Fibroblast of lung (primary cell): ENCODE measurements at places on chromosomes 7 and 10.

GRCh38 chr10:70892631-70893030, 4.3 kb upstream of the PCBD1 start:
- no peak overlapping the region for H3K27ac ChIP-seq
- no peaks in the 10 kb centered on the region for H3K36me3 ChIP-seq
- H3K4me1 ChIP-seq, result peaks cover 5% of the 10 kb centered on the region
- H3K4me3 ChIP-seq, result no peak overlapping the region
- DNase-seq, result no peak
- no peaks in the 10 kb centered on the region for H3K27me3 ChIP-seq

DNA sequence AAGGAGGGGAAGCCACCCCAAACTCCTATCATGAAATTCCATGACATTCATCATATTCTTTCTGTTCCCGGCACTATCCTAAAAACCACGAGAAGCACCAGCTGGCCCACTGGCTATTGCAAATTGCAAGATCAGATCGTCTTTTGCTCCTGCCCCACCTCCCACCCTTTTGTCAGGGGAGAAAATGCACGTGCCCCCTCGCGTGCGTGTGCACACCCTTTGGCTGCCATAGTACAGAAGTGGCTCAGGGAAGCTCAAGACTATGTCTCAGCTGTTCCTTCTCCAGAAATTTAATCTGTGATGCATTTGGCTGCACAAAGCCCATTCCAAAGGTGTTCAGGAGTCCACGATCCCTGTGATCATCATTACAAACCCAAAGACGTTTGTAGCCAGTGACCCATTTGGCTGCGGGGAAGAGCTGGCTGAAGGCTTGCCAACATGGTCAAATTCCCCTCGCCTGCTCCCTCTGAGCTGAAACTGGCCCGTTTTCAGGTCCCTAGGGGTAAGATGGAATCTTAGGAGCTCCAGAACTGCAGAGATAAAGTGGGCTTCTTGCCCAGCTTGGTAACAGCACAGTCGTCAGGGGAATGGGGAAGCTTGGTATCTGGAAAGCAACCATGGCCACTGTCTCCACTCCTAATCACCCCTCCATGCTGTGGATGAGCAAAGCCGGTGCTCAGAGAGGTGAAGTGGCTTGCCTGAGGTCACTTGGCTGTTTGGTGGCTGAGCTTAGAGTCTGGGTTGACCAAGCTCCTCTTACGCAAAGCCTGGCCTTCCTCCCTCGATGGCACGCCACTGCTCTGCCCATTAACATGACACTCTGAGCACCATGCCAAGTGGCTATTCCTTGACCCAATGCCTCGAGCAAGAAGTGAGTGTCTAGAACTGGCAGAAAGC, 155.4 kb downstream of the NEURL1 start:
- peaks cover 20% of the 10 kb centered on the region for H3K36me3 ChIP-seq
- DNase-seq, result peak; percentile 51
- peaks cover 59% of the 10 kb centered on the region for H3K4me1 ChIP-seq
- H3K27me3 ChIP-seq, result no peaks in the 10 kb centered on the region

GRCh38 chr7:1536455-1536742, 5.9 kb downstream of the MAFK start:
- DNase-seq, result no peak
- H3K27ac ChIP-seq, result peak overlapping the region; percentile 100
- peaks cover 41% of the 10 kb centered on the region for H3K4me1 ChIP-seq
- H3K36me3 ChIP-seq, result peaks cover 26% of the 10 kb centered on the region

GRCh38 chr10:132518572-132519381, 18.8 kb upstream of the INPP5A start:
- H3K27me3 ChIP-seq, result no peaks in the 10 kb centered on the region
- DNase-seq, result no peak
- no peaks in the 10 kb centered on the region for H3K36me3 ChIP-seq
- no peak overlapping the region for H3K4me3 ChIP-seq
- peaks cover 49% of the 10 kb centered on the region for H3K4me1 ChIP-seq

GRCh38 chr7:73582664-73583202, 4.4 kb upstream of the TBL2 start:
- H3K4me1 ChIP-seq, result peaks cover 5% of the 10 kb centered on the region
- H3K27me3 ChIP-seq, result no peaks in the 10 kb centered on the region
- no peaks in the 10 kb centered on the region for H3K36me3 ChIP-seq
- no peak for DNase-seq
- no peak overlapping the region for H3K27ac ChIP-seq

- H3K27ac ChIP-seq, result no peak overlapping the region
- DNase-seq, result no peak
- no peak overlapping the region for H3K4me3 ChIP-seq
- peaks cover 16% of the 10 kb centered on the region for H3K36me3 ChIP-seq
- peaks cover 9% of the 10 kb centered on the region for H3K4me1 ChIP-seq
Measured at GRCh38 chr10:29472301-29473086, 162.3 kb downstream of the SVIL start.

- H3K4me1 ChIP-seq, result no peaks in the 10 kb centered on the region
- no peak for DNase-seq
- H3K27me3 ChIP-seq, result no peaks in the 10 kb centered on the region
- no peak overlapping the region for H3K4me3 ChIP-seq
- no peak overlapping the region for H3K27ac ChIP-seq
Measured at GRCh38 chr10:94324609-94325233, 38.0 kb downstream of the NOC3L start.

DNA sequence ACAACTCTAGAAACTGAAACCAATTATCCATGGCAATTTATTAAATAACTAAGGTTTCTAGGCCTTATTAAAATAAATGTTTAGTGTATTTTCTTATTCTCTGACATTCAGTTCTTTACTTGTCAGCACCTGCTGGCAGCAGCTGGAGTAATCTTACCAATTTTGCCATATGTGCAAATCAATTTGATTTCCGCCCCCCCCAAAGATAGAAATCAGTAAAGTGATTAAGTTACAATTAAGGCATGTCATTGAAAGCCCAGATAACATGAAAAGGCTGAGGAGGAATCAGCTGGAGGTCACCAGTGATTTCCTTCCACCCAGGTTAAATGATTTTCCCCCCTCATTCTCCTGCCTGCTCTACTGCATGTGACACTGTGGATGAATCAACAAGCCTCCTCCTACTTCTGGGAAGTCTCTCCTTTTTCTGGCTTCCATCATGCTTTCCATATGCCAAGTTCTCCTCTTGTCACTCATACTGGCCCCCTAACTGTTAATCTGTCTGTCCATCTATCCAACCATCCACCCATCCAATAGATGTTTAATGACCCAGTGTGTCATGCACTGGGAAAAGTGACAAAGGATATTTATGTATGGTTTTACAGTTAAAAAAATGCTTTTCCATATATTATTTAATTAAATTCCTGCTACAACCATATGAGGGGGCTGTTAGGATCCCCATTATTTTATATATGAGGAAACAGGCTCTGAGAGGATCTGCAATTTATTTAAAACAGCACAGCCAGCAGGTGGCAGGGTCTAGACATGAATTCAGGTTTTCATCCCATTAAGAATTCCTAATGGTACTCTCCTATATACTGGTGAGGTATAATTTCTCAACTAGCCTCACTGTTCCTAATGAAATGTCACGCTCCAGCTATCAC, 116.5 kb downstream of the ATXN7L1 start:
- H3K27me3 ChIP-seq, result no peaks in the 10 kb centered on the region
- no peak overlapping the region for H3K4me3 ChIP-seq
- peak; percentile 81 for DNase-seq
- peak overlapping the region; percentile 8 for H3K27ac ChIP-seq

- H3K36me3 ChIP-seq, result no peaks in the 10 kb centered on the region
- DNase-seq, result no peak
- no peaks in the 10 kb centered on the region for H3K27me3 ChIP-seq
- H3K4me1 ChIP-seq, result no peaks in the 10 kb centered on the region
Measured at GRCh38 chr10:26970667-26971066, 109.9 kb upstream of the ABI1 start.

DNA sequence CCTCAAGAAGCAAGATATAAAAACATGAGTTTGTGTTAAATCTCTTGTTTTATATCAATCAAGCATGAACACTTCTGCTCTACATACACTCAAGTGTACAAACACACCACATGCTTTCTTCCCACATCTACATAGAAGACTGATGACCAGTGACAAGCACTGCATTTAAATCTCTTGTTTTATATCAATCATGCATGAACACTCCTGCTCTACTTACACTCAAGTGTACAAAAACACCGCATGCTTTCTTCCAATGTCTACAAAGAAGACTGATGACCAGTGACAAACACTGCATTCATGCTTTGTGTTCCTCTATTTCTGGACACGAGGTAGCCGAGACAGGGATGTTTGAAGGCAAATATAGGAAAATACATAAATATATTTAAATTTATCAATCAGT, 642.0 kb upstream of the PFKP start:
- no peaks in the 10 kb centered on the region for H3K4me1 ChIP-seq
- H3K36me3 ChIP-seq, result no peaks in the 10 kb centered on the region
- no peak for DNase-seq
- no peak overlapping the region for H3K4me3 ChIP-seq
- no peaks in the 10 kb centered on the region for H3K27me3 ChIP-seq

GRCh38 chr10:106410331-106410730, 754.2 kb downstream of the SORCS1 start:
- no peaks in the 10 kb centered on the region for H3K4me1 ChIP-seq
- H3K27ac ChIP-seq, result no peak overlapping the region
- H3K36me3 ChIP-seq, result no peaks in the 10 kb centered on the region
- no peak for DNase-seq
- H3K4me3 ChIP-seq, result no peak overlapping the region

DNA sequence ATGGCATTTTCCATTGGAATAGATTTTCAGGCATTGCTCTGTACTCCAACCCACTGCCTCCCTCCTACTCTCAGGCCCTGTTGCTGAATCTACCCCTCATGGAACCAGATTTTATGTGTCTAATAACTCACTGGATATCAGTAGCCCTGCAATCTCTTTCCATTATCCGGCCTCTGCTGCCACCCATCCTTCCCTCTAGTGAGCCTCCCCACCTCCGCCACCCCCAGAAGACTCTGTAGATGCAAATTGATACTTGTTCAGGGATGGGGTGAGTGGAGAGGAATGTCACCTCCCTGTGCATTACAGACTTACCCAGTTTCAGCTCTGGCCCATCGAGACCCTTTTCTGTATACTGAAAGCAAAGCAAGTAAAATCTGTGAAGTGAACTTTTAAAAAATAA, 52.3 kb upstream of the PHYHIPL start:
- H3K27me3 ChIP-seq, result no peaks in the 10 kb centered on the region
- no peak for DNase-seq
- H3K27ac ChIP-seq, result no peak overlapping the region
- H3K4me3 ChIP-seq, result no peak overlapping the region
- no peaks in the 10 kb centered on the region for H3K36me3 ChIP-seq

- no peak overlapping the region for H3K27ac ChIP-seq
- DNase-seq, result peak; percentile 18
- no peaks in the 10 kb centered on the region for H3K27me3 ChIP-seq
- H3K4me1 ChIP-seq, result no peaks in the 10 kb centered on the region
- no peak overlapping the region for H3K4me3 ChIP-seq
Measured at GRCh38 chr10:28800144-28800543, 122.8 kb downstream of the BAMBI start.

DNA sequence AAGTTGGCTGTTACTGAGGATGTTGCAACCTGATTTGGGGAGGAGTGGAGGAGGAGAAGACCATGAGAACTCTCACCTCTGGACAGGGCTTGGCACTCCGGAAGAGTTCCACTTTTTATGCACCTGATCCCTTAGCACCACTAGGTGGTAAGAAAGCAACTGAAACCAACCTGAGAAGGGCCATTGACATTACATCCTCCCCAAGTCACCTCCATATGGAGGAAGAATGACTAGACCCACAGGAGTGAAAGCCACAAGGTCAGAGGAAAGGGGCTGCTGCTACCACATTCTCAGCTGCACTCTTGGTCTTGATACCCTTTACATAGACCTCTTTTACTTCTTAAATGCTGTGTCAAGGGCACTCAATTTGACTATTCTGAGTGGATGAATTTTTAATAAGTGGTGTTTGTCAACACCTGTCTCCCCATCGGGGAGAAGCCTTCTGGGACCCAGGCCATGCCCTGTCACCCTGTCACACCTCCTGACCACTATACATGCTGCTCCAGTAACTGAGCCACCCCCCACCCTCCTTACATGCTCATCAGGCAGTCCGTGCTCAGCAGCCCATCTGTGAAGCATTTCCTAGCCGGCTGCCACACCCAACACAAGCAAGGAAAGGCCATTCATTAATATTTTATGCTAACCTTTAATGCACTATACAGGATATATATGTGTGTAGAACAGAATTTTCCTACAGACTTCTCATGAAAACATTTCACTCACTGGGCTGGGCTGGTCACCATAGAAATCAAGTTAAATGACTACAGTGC, 362.9 kb downstream of the GFRA1 start:
- H3K27ac ChIP-seq, result no peak overlapping the region
- H3K27me3 ChIP-seq, result no peaks in the 10 kb centered on the region
- DNase-seq, result no peak
- no peaks in the 10 kb centered on the region for H3K4me1 ChIP-seq

DNA sequence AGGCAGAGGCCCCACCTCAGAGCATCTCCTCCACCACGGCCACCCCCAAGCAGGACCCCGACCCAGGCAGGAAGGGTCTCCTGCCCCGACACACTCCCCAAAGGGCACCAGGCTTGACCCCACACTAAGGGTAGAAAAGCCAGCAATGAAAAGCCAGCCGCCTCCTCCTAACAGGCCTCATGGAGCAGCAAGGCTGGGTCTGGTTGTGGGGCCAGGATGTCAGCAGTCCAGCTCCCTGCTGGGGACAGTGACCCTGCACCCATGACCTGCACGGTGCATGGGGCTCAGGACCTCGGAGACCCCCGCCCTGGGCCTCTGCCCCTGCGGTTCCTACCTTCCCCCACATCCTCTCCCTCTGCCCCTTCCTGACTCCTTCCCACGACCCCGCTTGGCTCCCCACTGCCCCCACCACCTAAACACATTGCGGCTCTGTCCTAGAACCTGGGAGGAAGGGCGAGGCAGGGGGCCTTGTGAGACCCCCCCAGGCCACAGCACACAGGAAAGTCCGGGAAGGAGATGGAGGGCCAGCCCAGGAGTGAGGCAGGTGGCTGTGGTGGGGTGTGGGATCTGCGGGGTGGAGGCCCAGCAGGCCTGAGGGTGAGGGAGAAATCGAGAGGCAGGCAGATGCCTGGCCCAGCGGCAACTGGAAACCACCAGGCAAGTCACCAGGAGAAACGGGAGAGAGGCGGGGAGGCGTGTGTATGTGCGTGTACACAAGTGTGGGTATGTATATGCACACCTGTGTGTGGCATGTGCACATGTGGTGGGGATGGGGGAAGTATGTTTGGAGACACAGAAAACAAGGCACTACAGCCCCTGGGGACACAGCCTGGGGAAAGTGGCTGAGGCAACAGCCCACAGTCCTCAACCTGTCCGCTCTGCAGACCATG, 229.9 kb downstream of the MAD1L1 start:
- H3K27me3 ChIP-seq, result no peaks in the 10 kb centered on the region
- no peak for DNase-seq
- H3K36me3 ChIP-seq, result no peaks in the 10 kb centered on the region
- H3K4me3 ChIP-seq, result no peak overlapping the region
- no peak overlapping the region for H3K27ac ChIP-seq
